ENCODE measurements at places on chromosomes 12 and 14.

GRCh38 chr12:15192720-15193119, 28.5 kb downstream of the RERG start:
- no peak for DNase-seq

DNA sequence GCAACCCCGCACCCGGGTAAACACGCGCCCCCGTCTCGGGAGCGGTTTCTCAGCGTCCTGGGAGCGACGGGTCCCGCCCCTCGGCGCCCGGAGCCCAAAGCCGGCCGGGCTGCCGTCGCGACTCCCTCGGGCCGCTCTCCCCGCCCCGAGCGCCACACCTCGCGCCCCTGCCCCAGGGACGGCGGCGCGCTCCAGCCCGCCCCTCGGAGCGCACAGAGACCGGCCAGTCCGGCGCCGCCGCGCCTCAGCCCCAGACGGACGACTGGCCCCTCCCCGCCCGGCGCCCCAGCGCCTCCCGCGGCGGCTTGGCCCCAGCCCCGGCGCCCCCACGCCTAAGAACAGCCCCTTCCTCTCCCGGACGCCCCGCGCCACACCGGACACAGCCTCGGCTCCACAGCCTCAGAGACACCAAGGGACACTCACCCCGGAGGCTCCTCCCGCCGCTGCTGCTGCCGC, 411 bp downstream of the BTBD7 start:
- DNase-seq = peak; percentile 30

GRCh38 chr12:53062977-53063707, 13.3 kb downstream of the TNS2 start:
- no peak for DNase-seq

DNA sequence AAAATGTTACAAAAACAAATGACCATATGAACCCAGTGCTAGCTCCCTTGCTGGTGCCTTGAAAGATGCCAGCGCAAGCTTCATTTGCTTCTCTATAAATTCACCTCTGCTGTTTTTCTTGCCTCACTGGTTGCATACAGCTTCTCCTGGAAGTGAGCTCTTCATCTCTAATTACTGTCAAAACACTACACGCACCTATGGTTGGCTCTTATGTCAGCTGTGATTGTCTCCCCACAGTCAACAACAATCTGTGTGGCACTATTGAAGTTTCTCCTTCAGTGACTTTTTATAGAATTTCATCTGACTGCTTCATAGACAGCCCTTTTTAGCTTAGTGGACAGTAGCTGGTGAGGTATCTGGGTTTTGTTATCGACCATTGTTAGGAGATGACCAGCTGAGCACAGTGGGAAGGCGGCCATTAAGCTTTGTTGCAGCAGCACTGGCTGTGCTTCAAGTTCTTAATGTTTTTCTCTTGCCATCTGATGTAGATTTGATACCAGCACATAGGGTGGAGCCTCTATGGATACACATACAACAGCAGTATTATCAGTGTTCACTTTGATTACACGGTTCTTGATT, 131.8 kb downstream of the KITLG start:
- no peak for DNase-seq

GRCh38 chr14:62711351-62712023, 333.8 kb downstream of the KCNH5 start:
- no peak for DNase-seq

DNA sequence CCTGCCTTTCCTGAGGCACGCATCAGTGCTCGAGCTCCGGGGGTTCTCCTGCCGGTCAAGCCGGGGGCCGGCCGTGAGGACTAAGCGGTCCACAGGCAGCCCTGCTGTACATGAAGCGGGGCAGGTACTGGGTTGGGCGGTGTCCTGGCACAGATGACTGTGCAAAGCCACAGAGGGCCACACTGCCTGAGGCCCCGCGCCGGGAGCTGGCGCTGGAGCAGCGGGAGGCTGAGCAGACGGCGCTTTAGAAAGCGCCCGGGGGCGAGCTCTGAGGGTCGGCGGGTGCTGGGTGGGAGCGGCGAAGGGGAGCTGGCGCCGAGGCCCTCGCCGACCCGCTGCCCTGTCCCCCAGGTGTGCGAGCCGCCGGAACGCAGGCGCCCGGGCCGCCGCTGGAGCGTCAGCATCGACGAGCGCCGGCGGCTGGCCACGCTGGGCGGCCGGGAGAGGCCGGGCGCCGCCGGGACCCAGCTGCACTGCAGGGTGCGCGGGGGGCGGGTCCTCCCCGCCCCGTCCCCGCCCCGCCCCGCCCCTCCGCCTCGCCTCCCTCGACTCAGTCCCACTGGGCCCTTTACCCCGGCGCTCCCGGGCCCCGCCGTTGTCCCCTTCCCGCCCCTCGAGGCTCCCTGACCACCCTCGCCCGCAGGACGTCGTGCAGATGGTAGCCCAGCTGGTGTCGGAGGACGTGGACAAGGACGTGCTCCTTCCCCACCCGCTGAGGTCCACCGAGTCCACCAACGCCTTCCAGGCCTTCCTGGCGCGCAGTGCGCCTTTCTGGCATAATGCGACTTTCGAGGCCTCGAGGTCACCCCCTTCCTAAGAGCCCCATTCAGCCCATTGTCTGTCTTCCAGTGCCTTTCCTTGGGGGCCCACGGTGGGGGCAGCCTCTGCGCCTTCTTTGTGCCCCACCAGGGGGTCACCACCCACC, 8.3 kb upstream of the MTA1 start:
- DNase-seq = peak; percentile 14
